ENCODE measurements at places on chromosomes 2 and 18.

GRCh38 chr2:85259101-85259590, 68.6 kb downstream of the TGOLN2 start:
- peaks cover 2% of the 10 kb centered on the region for H3K4me1 ChIP-seq
- H3K4me3 ChIP-seq = no peak overlapping the region
- no peaks in the 10 kb centered on the region for H3K36me3 ChIP-seq
- H3K27me3 ChIP-seq = peaks cover 17% of the 10 kb centered on the region
- no peak overlapping the region for H3K27ac ChIP-seq

- DNase-seq = no peak
- H3K4me3 ChIP-seq = no peak overlapping the region
- peaks cover 7% of the 10 kb centered on the region for H3K4me1 ChIP-seq
- peaks cover 21% of the 10 kb centered on the region for H3K36me3 ChIP-seq
Measured at GRCh38 chr18:12325726-12326245, 17.7 kb downstream of the TUBB6 start.

DNA sequence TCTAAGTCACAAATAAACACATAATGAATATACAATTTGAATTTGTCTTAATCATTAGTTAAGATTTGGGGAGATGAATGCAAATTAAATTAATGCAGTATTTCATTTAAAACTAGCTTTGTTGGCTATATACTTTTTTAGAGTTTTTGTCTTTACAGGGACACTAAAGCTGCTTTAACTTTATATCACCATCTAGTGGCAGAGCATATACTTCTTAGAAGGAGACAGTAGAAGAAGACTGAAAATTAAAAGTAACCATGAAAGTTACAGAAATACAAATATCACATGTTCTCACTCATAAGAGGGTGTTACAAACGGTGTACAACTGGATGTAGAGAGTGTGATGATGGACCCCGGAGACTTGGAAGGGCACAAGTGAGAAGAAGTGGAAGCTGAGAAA, 268.3 kb upstream of the NETO1 start:
- no peak overlapping the region for H3K4me3 ChIP-seq
- no peak for DNase-seq
- no peaks in the 10 kb centered on the region for H3K36me3 ChIP-seq
- H3K27ac ChIP-seq = no peak overlapping the region
- peaks cover 7% of the 10 kb centered on the region for H3K4me1 ChIP-seq

- H3K4me3 ChIP-seq = no peak overlapping the region
- no peaks in the 10 kb centered on the region for H3K27me3 ChIP-seq
- H3K4me1 ChIP-seq = no peaks in the 10 kb centered on the region
- H3K36me3 ChIP-seq = peaks cover 6% of the 10 kb centered on the region
Measured at GRCh38 chr18:669077-669476, 11.6 kb downstream of the TYMS start.

DNA sequence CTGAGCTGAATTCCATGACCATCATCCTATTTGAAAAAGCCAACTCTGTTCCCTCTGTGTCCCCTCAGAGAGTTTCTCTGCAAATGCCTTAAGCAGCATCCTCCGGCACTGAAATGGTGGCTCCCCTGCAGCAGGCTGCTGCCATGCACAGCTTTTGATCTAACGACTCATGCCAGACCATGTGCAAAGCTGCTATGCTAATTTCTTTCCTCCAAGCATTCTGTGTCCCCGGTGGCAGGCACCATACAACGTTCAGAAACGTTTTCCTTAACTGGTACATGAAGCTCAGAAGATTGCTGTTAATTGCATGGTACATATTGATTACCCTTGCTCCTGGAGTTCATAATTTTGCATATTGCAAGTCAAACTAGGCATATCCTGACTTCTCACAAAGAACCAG, 336.8 kb downstream of the RBM43 start:
- no peaks in the 10 kb centered on the region for H3K4me1 ChIP-seq
- no peaks in the 10 kb centered on the region for H3K36me3 ChIP-seq
- no peak overlapping the region for H3K4me3 ChIP-seq
- H3K27ac ChIP-seq = no peak overlapping the region
- H3K27me3 ChIP-seq = peaks cover 6% of the 10 kb centered on the region

DNA sequence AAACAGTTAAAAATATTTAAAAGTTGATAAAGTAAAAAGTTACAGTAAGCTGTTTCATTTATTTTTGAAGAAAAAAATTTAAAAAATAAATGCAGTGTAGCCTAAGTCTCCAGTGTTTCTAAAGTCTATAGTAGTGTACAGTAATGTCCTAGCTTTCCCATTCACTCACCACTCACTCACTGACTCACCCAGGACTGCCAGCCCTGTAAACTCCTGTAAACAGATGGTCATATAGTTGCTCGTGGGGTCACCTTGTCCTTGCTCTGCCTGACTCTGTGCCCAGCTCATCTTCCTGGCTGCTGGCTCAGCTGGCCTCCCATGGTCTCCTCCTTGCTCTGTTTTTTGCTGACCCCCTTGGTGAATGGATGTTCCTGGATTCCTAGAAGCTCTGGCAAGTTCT, 180.3 kb downstream of the VAPA start:
- no peak for DNase-seq
- no peak overlapping the region for H3K27ac ChIP-seq
- no peaks in the 10 kb centered on the region for H3K36me3 ChIP-seq
- peaks cover 5% of the 10 kb centered on the region for H3K27me3 ChIP-seq

- H3K27ac ChIP-seq = peak overlapping the region; percentile 42
- H3K27me3 ChIP-seq = peaks cover 8% of the 10 kb centered on the region
- no peak for DNase-seq
- H3K36me3 ChIP-seq = no peaks in the 10 kb centered on the region
Measured at GRCh38 chr2:207072571-207072970, 93.2 kb downstream of the KLF7 start.

- peak overlapping the region; percentile 93 for H3K4me3 ChIP-seq
- peaks cover 7% of the 10 kb centered on the region for H3K27me3 ChIP-seq
- H3K27ac ChIP-seq = no peak overlapping the region
- peaks cover 4% of the 10 kb centered on the region for H3K36me3 ChIP-seq
- DNase-seq = no peak
Measured at GRCh38 chr18:55585065-55585919, 2.7 kb downstream of the TCF4 start.

- H3K36me3 ChIP-seq = no peaks in the 10 kb centered on the region
- H3K27ac ChIP-seq = peak overlapping the region; percentile 6
- no peaks in the 10 kb centered on the region for H3K27me3 ChIP-seq
- peaks cover 66% of the 10 kb centered on the region for H3K4me1 ChIP-seq
- no peak overlapping the region for H3K4me3 ChIP-seq
Measured at GRCh38 chr2:136215908-136216472, 98.0 kb upstream of the CXCR4 start.

GRCh38 chr2:27171351-27171848, 22.6 kb downstream of the TCF23 start:
- no peaks in the 10 kb centered on the region for H3K36me3 ChIP-seq
- DNase-seq = no peak
- H3K4me1 ChIP-seq = peaks cover 6% of the 10 kb centered on the region
- no peak overlapping the region for H3K4me3 ChIP-seq

DNA sequence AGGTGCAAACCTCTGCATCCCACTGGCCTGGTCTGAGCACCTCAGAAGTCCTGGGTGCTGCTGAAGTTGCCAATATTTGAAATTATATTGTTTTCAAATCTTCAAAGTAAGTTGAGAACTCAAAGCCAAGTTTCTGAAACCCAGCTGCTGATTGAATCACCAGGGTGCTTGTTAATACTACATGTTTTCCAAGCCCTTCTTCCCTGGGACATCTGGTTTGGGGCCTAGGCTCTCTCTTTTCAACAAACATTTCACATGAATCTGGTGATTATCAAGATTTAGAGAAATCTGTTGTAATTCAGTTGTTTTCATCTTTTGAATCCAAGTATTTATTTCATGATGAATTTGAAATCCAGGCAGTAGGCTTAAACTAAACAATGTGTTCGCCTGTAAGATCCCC, 24.4 kb downstream of the MLPH start:
- no peak overlapping the region for H3K4me3 ChIP-seq
- H3K4me1 ChIP-seq = no peaks in the 10 kb centered on the region
- no peak overlapping the region for H3K27ac ChIP-seq
- peaks cover 11% of the 10 kb centered on the region for H3K27me3 ChIP-seq
- no peaks in the 10 kb centered on the region for H3K36me3 ChIP-seq

DNA sequence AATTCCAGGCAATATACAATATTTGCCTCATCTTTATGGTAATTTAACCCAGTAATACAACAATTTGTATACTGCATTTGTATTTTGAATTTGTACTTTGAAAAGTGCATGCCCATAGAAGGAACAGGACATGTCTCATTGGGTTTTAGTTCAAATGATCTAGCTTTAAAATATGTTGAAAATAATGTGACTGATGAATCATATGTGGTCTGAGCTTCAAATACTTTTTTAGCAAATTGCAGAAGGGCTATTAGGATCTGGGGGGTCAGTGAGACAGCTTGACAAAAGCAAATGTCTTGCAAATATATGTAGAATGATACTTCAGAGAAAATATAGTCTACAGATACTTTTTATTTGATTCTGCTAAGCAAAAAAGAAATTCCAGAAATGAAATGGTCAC, 248.9 kb downstream of the DCC start:
- no peak for DNase-seq
- no peaks in the 10 kb centered on the region for H3K4me1 ChIP-seq
- H3K27me3 ChIP-seq = no peaks in the 10 kb centered on the region
- H3K27ac ChIP-seq = no peak overlapping the region
- H3K4me3 ChIP-seq = no peak overlapping the region

DNA sequence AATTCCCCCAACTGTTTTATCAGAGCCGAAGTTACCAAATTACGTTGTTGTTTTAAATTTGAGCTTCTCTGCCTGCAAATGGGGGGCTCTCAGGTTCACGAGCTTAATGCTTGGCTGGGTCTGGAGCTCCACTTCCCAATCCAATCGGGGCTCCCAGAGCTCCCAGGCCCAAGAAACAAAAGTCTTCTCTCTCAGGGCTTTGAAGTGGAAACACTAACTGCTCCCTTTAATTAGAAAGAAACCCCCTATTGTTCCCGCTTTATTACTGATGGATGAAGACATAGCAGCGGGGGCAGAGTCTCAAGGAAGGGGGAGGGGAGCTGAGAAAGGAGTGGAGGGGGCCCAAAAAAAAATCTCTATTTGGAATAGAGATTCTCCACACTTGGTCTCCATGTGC, 15.6 kb upstream of the PKDCC start:
- no peak overlapping the region for H3K4me3 ChIP-seq
- DNase-seq = no peak
- H3K36me3 ChIP-seq = peaks cover 2% of the 10 kb centered on the region
- H3K4me1 ChIP-seq = peaks cover 5% of the 10 kb centered on the region
- H3K27ac ChIP-seq = no peak overlapping the region

- no peaks in the 10 kb centered on the region for H3K27me3 ChIP-seq
- DNase-seq = no peak
- no peak overlapping the region for H3K27ac ChIP-seq
Measured at GRCh38 chr2:190655570-190655969, 6.7 kb downstream of the NAB1 start.

DNA sequence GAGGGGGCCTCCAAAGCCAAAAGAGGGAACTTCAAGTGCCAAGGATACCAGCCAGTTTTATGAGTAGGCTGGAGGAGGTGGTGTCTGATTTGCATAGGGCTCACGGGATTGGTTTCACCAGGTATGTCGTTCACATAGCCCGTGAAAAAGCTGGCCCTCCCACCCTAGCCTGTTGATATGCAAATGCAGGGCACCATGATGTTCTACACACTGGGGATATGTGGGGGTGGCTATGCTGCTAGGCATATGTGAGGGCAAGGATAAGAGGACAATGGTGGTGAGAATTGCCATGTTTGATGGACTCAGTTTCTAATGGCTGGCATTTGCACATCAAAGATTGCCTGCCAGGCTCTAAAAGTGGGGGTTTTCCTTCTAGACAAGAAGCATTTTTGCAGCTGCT, 378.6 kb downstream of the DPP10 start:
- H3K4me1 ChIP-seq = no peaks in the 10 kb centered on the region
- DNase-seq = no peak
- H3K36me3 ChIP-seq = no peaks in the 10 kb centered on the region
- no peak overlapping the region for H3K4me3 ChIP-seq
- H3K27ac ChIP-seq = no peak overlapping the region
- no peaks in the 10 kb centered on the region for H3K27me3 ChIP-seq

Measured in memory B cell (primary cell).